Stimulated activated CD8-positive, alpha-beta memory T cell treated with anti-CD3 and anti-CD28 coated beads, Interleukin-15, amount 100 ng/mL, for 1 hour (primary cell): ENCODE measurements at places on chromosomes 5 and 9.
A peak's percentile ranks its signal among the peaks of the same experiment; 100 is the strongest.

DNA sequence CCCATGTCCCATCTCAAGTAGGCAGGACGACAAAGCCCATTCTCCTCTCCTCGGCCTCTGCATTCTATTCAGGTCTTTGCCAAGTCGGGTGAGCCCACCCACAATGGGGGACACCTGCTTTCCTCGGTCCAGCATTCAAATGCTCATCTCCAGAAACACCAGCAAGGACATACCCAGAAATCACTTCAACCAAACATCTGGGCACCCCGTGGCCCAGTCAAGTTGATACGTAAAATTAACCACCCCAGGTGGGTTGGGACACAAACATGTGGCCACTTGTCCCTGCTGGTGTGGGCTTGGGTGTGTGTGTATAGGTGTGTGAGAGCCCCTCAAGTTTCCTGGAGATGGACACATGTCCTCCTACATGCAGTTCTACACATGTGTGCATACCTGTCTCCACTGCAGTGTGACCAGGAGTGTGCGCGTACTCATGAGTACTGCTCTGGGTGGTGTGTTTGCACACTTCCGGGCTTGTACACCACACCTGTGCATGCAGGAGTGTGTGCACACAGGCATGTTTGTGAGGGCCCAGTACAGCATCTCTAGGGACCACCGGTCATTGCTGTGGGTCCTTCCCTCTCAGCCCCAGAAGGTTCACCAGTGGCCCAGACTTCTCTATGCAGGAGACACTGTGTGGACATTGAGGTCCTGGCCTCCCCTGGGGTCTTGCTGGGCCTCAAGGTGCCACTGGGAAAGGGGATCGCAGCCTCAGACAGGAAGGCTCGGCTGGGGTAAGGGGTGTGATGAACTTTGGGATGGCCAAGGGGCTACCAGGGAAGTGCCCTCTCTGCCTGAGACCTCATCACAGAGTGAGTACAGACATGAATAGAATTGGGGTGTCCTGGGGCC, 35.4 kb upstream of the RXRA start:
- DNase-seq: no peak

DNA sequence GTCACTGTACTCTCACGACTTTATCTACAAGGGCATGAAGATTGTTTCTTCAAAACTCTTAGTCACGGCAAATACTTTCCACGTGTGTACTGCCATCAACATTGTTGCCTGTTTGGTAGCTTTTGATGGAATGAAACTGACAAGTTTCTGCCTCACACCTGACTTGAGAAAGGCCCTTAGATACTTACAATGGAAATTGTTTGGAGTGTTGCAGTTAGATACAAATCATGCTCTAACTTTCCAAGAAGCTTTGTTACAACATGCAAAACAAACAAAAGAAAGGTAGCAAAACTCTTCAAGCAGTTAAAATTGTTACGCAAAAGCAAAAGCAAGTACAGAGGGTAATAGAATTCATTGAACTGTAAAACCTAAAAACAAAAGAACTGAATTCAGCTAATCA, 91.1 kb upstream of the TLE4 start:
- DNase-seq: no peak

DNA sequence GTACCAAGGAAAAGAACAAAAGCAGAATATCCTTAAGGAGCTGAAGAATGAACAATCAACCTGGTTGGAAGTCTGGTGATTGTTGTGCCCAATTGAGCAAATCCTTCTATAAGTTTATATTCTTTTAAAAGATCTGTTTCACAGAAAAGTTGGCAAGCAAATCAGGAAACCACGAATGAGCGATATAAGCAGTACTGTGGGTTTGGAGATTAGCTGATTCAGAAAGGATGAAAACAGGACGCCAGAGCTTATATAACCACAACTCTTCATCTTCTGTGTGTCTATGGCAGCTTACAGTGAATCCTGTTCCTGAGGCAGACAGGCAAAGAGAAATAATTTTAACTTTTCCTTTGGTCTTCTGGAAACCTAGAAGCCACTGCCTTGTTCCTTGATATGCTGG, 61.7 kb downstream of the SLC38A9 start:
- DNase-seq: no peak

DNA sequence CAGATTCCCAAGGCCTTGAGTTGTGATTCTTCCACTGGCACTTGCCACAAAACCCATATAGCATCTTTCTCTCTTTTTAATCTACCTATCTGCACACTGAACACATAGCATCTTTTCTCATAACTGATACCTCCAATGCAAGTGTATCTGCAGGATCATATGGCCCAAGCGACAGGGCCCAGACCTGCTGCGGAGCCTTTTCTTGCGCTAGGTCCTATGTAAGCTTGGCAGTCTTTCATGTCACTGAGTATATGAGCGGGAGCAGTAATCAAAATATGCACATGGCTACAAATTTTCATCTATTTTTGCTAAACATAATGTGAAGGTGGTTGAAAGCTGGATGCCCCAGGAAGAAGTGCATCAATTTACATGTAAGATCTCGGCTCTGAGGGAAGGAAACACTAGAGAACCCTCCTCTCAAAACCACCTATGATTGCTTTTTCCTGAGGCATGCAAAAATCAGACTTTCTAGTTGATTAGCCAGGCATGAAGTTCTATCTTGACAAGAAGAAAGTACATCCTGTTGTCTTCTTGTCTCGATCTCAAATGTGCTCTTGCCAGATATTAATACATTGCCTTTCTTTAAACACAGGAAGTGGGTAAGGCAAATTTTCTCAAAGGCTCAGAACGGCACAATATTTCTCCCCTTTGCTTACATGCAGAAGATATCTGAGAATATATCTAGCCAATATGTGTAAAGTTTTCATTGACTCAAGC, 26.9 kb upstream of the CEMIP2 start:
- DNase-seq: no peak

DNA sequence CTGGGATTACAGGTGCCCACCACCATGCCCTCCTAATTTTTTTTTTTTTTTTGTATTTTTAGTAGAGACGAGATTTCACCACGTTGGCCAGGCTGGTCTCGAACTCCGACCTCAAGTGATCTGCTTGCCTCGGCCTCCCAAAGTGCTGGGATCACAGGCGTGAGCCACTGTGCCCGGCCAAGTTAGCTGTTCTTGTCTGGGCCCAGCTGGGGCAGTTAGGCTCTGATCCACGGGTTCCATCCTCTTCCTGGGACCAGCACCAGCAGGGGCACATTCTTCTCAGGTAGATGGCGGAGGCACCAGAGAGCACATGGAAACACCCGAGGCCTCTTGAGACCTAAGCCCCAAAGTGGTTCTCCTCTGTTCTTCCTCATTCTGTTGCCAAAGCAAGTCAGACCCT, 281.6 kb downstream of the PBX3 start:
- DNase-seq: no peak

GRCh38 chr5:1253456-1254105, 28.4 kb downstream of the SLC6A18 start:
- DNase-seq: no peak

DNA sequence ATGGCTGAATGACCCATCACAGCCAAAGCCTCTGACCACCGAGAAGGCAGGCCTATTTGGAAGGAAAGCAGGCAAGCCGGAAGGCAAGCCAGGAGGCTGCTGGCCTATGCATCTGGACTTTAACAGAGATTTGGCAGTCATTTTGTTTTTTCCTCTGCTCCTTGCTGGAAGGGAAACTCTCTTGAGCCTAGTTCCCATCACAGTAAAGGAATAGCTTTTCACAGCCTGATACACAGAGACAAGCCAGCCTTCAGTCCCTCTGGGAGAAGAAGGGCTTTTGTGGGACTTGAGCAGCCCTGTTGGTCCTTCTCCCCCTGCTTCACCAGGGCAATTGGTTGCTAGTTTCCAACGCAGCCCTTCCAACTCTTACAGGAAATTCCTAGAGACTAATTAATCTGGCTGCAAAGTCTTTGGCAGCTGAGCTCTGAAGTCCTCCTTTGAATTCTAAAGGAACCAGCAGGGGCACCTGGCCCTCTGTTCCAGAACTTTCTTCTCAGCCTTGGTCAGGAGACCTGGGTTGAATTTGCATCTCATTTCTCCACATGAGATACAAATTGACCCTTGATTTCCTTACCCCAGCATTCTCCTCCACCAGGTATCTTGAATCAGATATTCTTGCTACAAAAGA, 157.3 kb upstream of the EPB41L4A start:
- no peak for DNase-seq

DNA sequence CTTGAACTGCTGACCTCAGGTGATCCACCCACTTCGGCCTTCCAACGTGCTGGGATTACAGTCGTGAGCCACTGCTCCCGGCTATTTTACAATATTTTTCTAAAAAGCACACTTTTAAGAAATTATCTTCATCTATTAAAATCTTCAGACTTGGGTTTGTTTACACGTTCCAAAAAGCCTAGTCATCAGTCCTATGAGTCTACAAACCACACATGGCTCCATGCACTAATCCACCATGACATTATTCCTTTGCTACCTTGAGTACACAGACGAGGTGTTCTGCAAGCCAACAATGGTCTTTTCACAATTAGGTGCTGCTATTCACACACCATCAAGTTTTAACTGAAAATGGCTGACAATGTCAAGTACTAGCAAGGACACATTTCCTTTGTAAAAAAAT, 41.0 kb downstream of the TRPM6 start:
- DNase-seq: no peak

DNA sequence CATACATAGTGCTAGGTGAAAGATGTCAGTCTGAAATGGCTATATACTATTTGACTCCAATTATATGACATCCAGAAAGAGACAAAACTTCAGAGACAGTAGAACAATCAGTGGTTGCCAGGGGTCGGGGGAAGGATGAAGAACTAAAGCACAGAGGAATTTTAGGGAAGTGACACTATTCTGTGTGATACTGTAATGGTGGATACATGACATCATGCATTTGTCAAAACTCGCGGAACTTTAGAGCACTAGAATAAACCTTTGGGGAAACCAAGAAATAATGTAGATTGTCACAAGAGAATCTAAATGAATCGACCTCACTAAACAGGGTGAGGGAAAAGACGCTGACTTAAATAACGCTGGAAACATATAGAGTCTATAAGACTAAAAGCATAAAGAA, 107.0 kb upstream of the RETREG1 start:
- no peak for DNase-seq

- peak; percentile 39 for DNase-seq
Measured at GRCh38 chr9:120619751-120620655, 40.0 kb upstream of the CDK5RAP2 start.

DNA sequence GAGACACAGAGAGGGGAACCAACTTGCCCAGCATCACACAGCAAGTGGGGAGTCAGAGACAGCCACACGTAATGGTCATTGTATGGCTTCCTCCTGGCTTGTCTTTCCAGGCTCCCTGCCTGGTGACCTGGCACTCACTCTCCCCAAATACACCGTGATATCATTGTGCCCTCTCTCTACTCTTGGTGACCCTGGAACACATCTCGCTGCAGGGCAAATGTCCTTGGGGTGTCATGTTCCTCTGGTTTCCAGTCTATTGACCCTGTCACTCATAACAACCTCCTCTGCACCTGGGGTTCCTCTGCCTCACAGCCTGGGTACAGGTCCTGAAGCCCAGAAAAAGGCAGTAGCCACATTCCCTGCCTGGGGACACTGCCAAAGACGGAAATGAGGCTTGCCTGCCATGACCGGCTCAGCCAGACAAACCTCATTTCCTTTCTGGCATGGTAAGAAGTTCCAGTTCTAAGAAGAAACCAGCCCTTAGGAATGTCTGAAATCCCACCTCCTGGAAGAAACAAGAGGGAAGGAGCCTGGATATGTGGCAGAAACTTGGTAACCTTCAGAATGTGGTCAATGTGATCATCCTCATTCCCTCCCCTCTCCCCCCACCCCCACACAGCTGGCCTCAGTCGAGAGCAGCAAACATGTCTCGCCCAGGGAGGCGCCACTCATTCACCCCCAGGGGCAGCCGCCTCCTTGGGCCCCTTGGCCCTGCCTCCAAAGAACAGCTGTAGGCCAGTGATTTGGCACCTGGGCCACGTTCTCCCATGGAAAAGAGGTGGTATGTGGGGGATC, 30.6 kb upstream of the SMU1 start:
- no peak for DNase-seq
